ENCODE measurements at places on chromosomes 1 and 21.

DNA sequence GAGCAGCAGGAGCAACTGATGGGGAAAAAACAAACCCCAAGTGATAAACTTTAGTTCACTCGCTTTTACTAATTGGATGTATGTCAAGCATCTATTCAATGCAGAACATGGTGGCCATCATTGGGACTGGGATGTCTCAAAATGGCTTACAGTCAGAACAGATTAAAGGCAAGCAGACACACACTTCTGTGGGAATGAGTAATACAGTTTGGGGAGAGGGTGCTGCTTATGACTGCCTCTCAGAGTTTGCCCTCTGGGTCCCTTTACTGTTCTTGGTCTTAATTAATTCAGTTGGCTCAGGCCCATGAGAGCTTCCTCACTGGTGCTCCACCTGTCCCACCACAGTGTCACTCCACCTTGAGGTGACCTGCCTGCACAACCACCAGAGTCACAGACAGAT lies 119.5 kb downstream of the TBX19 start:
- DNase-seq: no peak

DNA sequence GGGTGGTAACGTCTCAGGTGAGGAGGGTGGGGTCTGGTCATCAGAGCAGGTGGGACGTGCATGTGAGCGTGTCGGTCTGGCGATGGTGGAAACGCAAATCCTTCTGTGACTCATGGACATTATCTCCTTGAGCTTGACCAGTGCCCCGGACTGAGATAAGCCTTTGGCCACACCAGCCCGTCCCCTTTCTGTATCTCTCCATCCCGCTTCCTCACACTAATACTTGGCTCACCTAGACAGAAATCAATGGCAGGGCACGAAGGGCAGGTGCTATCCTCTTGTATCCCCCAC lies 7.9 kb upstream of the AQP10 start:
- no peak for DNase-seq

- no peak for DNase-seq
Measured at GRCh38 chr1:234604495-234605398, 5.2 kb downstream of the IRF2BP2 start.

DNA sequence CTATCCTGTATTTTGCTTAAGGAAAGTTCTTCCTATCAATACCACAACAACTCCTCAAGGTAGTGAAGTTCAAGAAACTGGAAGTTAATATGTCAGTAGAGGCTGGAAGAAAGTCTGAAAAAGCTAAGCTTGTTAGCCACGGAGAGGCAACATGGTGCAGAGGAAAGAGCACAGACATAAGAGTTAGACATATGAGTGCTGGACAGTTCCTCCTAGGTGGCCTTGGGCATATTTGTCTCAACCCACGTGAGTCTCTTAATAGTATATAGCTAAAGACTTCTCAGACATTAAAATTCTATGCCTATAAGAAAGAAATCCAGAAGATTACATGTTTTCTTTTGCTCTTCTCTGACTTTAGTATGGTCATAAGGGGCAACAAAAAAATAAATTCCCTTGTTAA lies 22.8 kb upstream of the RRP15 start:
- peak; percentile 34 for DNase-seq

- no peak for DNase-seq
Measured at GRCh38 chr1:227297073-227297793, 21.1 kb downstream of the CDC42BPA start.

GRCh38 chr1:25110485-25110884 lies 121.8 kb downstream of the SYF2 start:
- no peak for DNase-seq

DNA sequence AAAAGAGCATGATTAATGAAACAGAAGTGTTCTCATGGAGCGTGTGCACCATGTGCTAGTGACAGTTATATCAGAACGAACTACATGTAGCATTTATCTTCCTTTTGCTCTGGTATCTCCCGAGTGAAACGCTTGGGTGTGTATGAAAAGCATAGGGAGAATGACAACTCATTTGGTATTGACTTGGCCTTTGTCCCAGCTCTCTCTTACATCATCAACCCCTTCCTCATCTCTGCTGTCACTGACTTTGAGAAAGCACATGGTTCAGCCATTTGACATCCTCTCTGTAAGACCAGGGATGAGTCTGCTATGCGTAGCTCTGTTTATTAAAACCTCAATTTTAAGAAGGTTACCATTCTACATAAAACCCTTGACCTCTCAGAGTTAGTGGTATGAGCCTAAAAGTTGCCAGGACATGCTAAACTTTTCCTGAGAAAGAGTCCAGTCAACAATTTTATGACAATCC lies 201.0 kb downstream of the NRIP1 start:
- peak; percentile 63 for DNase-seq

DNA sequence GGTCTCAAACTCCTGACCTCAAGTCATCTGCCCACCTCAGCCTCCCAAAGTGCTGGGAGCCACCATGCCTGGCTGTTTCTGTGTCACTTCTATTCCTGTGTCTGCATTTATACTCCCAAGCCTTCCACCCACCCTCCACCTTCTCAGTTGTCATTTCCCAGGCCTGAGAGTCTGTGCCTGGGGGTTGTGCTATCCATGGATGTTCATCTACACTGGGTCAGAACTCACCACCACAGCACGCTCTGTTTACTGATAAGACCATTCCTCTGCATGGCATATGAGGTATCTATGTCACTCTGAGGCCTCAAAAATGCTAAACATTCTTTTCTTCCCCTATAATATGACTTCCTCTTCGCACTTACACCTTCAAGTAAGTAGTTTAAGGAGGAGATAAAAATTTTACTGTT lies 6.1 kb downstream of the NENF start:
- DNase-seq: no peak

- DNase-seq: peak; percentile 60
Measured at GRCh38 chr1:100955322-100955721, 59.4 kb downstream of the SLC30A7 start.

GRCh38 chr1:46298387-46298786 lies 5.0 kb downstream of the LRRC41 start:
- DNase-seq: no peak

GRCh38 chr1:159664247-159664646 lies 50.1 kb downstream of the CRP start:
- DNase-seq: no peak

DNA sequence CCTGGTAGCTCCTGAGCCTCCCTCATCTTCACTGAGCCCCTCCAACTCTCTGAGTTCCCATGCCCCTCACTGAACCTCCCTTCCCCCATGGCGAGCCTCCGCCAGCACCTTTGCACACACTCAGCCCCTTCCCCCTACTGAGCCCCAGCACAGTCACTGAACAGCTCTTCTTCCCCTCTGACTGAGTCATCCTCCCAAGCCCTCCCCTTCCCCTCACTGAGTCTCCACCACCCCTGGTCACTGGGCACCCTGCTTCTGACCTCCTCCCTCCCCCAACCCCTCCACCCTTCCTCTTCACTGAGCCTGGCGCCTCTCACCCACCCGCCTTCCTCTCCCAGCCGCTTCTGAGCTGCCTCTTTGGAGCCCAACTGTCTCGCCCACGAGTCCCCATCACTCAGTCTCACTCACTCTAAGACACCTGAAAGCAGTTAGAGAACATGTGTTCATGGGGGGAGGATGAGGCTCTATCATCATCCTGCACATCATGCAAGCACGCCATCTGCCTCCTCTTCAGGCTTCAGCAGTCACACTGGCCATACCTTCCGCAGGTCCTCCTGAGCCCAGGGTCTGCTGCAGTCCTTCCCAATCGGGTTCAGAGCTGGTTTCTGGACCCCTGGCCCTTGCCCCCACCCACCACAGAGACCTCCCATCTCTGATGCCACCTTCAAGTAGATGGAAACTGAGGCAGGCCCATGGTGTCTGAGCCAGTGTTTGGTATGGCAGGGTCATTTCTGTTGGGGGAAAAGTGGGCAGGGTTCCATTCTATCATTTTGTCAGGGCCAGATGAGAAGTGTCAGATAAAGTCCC lies 2.0 kb upstream of the TRNP1 start:
- DNase-seq: no peak

DNA sequence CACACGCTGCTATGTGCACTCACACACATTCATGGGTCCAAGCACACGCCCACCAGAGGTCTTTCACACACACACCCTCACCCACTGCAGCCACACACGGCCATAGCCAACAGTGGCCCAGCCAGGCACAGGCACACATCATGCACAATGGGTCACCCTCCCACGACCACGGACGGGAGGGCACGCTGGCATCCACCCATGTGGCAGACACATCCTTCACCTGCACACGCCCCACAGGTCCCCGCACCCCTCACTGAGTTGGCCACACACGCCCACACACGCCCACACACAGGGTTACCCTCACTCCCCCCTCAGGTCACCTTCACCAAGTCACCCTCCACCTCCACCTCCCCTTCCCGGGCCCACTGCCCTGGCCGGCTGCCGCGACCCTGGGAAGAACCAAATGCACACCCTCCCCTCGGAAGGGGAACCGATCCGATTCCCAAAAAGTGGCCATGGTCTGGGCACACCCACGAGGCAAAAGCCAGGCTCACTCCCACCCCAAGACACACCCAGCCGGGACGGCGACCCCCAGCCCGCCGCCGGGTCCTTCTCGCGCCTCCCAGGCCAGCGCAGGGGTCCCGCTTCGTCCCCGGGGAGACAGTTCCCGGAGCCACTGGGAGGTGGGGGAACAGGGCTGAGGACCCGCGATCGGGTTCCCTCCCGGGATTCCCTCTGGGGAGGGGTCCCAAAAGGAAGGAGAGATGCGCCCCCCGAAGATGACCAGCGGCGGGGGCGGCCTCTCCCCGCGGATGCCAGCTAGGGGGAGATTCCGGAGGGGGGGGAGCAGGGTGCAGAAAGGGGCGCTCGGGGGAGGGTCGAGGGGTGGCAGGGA lies 860 bp downstream of the SDC3 start:
- no peak for DNase-seq

DNA sequence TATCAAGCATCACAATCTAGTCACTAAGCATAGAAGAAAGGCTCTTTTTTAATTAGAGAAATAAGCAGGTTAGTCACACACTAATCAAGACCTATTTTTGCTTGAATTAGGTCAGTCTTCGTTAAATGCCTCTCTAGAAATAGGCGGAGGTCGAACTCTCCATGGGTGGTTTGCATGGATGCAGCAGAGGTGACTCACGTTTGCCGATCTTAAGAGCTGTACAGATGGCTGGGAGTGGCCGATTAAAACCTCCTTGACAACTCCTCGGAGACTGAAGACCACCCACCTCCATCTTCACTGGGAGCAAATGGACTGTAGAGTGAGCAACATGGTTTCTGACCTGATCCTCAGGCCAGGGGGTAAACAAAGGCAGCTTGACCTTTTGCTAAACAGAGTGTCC lies 249.3 kb downstream of the ZNF648 start:
- DNase-seq: no peak

- peak; percentile 73 for DNase-seq
Measured at GRCh38 chr1:51768971-51769588, 109.4 kb downstream of the NRDC start.

GRCh38 chr1:88783145-88783544 lies 99.1 kb downstream of the PKN2 start:
- DNase-seq: peak; percentile 3

GRCh38 chr1:29249951-29250581 lies 13.7 kb downstream of the PTPRU start:
- DNase-seq: no peak

GRCh38 chr1:68057564-68057963 lies 7.1 kb upstream of the DIRAS3 start:
- no peak for DNase-seq

DNA sequence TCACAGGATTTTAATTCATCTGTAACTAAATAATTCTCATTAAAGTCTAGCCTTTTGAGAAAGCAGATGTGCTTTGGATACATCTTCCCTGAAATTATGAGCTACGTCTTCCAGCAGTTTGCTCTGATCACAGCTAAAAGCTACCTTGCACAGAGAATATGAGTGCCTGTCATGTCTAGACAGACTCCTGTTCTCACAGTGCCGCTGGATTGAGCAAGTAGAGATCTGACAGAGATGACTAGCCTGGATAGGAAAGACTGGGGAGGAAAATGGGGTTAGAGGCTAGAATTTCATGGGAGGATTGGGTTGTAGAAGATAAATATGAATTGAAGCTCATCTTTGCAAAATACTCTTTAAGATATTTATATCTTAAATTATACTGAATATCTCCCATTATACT lies 24.1 kb downstream of the CEPT1 start:
- DNase-seq: no peak

- no peak for DNase-seq
Measured at GRCh38 chr21:26117972-26118367, 52.6 kb downstream of the APP start.

GRCh38 chr21:14926186-14926585 lies 138.6 kb downstream of the NRIP1 start:
- peak; percentile 54 for DNase-seq

DNA sequence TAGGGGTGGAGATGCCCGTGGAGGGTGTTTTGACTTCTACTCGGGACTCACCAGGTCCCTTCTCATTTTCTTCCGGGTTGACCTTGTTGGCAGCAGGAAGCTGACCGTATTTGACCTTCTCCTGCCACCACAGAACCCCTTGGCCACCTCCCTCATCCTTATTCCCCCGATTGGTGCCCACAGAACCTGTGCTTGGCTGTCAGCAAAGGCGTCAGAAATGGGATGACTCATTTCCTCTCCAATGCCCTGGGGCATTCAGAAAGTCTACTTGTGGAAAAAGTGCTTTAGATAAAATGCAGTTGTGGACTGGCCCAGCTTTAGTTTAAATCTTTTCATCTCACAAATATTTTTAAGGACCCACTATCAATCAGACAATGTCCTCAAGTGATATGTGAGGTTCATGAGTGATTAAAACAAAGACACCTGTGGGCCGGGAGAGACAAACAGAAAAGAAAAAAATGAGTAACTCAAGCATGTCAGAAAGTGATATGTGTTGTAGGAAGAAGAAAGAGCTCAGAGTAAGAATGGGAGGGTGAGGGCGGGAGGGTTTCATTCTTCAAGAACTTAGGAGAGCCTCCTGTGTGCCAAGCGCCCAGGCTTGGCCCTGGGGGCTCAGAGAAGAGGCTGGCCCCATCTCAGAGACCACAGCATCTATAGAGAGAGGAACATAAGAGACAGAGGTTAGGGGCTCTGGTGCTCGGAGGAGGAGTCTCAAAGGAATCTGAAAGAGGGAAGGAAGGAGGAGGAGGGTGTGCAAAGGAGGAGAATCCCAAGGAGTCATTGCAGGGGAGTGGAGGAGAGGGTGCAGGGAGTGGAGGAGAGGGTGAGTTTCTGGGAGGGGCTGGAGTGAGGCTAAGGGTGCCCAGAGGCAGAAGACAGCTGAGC lies 221.6 kb upstream of the VAMP3 start:
- DNase-seq: peak; percentile 69
